Memory B cell (primary cell): ENCODE measurements at places on chromosomes 4 and X.

- DNase-seq = no peak
Measured at GRCh38 chr4:111991797-111992196, 153.5 kb upstream of the FAM241A start.

GRCh38 chr4:101222156-101222845, 125.0 kb downstream of the PPP3CA start:
- no peak for DNase-seq

DNA sequence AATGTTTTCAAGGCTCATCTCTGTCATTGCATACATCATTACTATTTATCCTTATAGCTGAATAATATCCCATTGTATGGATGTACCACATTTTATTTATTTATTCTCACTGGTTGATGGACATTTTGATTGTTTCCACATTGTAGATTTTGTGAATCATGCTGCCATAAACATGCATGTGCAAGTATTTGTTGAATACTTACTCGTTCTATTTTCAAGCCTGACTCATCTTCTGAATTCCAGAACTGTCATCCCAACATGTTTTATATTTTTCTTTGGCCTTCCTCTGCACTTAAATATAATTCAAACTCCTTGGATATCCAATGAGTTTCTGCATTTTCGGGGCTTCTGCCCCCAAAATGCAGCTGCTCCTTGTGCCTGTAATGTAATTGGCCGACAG, 77.6 kb downstream of the MXRA5 start:
- no peak for DNase-seq

DNA sequence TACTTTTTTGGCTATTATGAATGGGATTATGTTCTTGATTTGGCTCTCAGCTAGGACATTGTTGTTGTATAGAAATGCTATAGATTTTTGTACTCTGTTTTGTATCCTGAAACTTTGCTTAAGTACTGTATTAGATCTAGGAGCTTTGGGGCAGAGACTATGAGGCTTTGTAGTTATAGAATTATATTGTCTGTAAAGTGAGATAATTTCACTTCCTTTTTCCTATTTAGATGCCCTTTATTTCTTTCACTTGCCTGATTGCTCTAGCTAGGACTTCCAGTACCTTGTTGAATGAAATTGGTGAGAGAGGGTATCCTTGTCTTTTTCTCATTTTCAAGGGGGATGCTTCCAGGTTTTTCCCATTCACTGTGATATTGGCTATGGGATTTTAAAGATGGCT, 28.1 kb downstream of the ADAM29 start:
- DNase-seq = no peak

- DNase-seq = no peak
Measured at GRCh38 chrX:117996408-117996807, 120.2 kb downstream of the KLHL13 start.

DNA sequence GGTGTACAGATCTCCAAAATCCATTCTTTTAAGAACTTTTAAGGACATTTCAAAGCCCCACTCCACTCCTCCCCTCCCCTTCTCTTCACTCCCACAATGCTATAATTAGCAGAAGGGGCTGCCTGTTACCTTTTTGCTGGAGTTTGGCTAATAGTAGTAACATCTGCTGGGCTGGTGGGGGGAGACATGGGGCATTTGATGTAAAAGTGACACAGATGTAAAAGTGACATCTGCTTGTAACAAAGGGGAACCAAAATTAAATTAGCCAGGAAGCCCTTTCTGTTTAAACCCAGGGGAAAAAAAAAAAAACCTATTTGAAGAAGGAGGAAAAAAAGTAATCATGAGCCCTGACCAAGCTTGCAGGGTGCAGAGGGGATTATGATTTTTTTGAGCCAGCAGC, 5.4 kb upstream of the PHOX2B start:
- no peak for DNase-seq

- no peak for DNase-seq
Measured at GRCh38 chr4:22942920-22943559, 250.3 kb downstream of the GBA3 start.

- no peak for DNase-seq
Measured at GRCh38 chr4:127856196-127856812, 24.4 kb upstream of the PLK4 start.

- DNase-seq = no peak
Measured at GRCh38 chr4:77147079-77147782, 9.8 kb upstream of the CCNG2 start.

- no peak for DNase-seq
Measured at GRCh38 chrX:110965409-110966090, 130.4 kb upstream of the PAK3 start.

- DNase-seq = no peak
Measured at GRCh38 chr4:12221031-12221430, 792.3 kb upstream of the HS3ST1 start.

DNA sequence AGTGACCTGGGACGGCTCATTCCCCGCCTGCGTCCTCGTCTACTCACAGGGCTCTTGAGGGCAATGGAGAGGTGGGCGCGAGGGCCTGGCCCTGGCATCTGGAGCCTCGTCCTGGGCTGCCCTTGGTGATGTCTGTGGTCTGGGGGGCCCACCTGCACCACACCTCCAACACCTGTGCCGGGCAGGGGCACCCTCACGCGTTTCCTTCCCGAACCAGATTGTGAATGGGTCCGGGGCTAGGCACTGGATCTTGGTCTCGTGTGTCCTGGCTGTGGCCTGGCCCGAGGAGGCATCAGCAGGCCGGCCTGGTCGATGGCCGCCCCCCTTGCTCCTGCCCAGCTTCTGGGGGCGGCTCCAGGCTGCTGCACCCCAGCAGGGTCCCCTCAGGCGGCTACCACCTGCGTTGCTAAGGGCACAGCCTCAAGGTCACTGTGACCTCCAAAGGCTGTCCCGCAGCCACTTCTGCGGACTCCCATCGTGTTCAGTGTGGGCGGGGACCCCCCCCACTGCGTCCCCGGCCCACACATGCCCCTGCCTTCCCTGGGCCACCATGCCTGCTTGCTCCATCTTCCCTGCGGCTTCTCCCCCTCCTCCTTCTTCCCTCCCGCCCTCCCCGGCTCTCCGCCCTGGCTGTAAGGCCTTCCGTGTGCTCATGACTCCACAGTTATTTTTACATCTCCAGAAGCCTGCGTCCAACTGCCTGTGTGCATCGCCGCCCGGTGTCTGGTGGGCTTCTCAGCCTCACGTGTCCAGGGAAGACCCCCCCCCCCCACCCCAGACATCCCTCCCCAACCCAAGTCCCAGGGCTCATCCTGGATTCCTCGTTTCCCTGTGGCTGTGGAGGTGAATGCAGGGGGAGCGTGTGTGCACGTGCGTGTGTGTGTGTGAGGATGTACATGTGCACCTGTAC, 3.8 kb downstream of the DOK7 start:
- no peak for DNase-seq

- no peak for DNase-seq
Measured at GRCh38 chr4:87555773-87556619, 26.8 kb upstream of the SPARCL1 start.

GRCh38 chr4:38180456-38180855, 220.3 kb downstream of the PTTG2 start:
- no peak for DNase-seq

DNA sequence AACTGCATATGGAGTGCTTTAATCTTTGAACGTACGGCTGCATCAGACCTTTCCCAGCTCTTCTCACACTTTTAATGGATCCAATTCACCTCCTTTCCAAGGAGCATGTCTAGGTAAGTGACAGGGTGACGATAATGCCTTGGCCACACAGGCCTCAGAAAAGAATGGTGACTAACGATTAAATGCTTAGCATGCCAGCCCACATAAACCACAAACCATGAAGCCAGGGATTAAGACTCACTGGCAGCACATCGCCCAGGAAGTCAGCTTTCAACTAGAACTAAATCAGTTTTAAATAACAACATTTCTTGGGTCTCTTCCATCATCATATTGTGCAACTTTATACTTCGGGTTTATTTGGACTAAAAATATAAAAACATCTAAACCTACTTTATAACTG, 28.7 kb downstream of the INPP4B start:
- no peak for DNase-seq

DNA sequence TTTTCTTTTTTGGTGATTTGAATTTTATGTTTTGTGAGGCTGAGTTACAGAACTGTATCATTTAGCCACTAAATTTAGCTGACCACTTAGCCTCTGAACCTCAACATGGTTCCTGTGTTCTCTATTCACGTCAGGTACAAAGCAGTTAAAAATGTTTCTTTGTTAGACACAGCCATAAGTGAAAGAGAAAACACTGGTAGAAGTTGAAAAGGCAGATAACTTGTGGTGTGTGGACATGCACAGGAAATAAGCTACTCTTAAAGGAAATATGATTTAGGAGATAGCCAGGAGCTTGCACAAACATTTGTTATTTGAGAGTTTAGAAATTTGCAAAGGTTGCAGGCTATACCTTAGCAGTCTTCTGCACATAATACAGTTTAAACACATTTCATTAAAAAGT, 171.0 kb upstream of the RPS6KA3 start:
- DNase-seq = no peak

- DNase-seq = no peak
Measured at GRCh38 chr4:71066737-71067716, 73.6 kb downstream of the DCK start.

DNA sequence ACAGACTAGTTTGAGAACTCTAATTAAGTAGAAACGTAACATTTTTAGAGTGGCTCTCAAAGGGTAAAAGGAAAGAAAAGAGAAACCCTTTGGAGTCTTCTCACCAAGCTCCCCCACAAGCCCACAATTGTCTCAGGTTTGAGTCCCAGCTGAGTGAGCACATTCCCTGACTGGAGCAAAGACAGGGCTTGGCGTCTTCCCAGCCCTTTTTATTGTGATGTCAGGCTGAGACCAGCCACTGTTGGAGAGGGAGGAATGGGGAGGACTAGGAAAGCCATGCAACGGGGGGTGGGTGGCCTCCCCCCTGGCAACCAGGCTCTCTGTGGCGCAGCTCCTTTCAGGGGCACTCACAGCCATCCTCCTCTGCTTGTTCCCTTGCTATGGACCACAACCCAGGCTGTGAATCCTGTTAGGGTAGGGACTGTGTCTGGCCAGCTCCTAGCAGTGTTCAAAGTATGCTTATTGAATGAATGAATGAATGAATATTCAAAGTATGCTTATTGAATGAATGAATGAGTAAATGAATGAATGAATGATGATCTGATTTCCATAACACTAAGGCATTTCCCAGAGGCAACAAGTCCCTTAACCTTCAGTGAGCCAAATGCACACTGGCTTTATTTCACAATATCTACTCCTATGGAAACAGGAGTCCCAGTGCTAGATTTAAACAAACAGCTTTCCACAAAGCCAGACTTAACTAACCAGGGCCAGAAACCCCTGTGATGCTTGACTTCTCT, 413.3 kb downstream of the MID1IP1 start:
- no peak for DNase-seq

DNA sequence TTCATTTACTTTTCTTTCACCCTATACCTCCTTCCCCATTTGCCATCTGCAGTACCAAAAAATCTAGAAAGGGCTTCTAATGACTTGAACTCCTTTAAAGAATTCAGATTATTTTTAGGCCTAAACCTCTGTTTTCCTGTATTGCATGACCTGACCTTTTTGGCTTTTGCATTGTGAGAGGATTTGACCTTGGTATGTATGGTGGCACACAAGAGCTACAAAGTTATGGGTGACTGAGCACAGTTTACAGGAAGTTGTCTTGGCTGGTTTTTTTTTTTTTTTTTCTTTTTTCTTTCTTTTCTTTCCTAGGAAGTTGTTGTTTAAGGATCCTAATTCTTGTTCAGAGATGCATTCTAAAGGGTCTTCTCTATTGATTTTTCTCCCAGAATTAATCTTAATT, 32.0 kb upstream of the MTMR8 start:
- DNase-seq = no peak

GRCh38 chrX:86066998-86067397, 19.6 kb upstream of the CHM start:
- DNase-seq = no peak

- no peak for DNase-seq
Measured at GRCh38 chr4:121668368-121669162, 28.2 kb downstream of the ANXA5 start.

- DNase-seq = no peak
Measured at GRCh38 chr4:37139987-37140386, 104.6 kb upstream of the NWD2 start.

GRCh38 chr4:158850371-158850770, 81.5 kb downstream of the FNIP2 start:
- DNase-seq = no peak

DNA sequence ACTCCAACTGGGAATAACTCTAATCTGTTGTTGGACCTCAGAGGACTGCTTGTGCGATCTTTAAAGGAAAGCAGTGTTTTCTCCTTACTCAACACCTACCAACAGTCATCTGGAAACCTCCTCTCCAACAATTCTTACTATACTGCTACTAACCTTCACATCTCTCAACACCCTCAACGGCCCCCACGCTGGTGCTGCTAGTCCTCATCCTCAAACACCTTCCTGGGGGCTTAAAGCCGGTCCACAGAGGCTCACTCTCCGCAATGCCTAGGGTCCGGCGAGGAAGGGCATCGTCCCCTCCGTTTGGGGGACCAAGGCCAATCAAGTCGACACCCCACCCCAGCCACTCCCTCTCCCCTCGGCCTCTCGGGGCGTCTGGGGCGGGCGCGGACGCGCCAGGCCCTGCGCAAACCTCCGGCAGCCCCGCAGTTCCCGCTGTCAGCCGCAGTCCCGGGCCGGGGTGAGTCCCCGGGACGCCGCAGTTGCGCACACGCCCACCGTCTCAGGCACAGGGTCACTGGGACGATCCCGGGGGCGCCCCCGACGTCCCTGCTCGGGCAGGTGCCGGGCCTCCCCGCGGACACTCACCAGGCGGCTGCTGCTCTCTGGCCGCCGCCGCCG, 418 bp downstream of the TAB3 start:
- DNase-seq = peak; percentile 25

DNA sequence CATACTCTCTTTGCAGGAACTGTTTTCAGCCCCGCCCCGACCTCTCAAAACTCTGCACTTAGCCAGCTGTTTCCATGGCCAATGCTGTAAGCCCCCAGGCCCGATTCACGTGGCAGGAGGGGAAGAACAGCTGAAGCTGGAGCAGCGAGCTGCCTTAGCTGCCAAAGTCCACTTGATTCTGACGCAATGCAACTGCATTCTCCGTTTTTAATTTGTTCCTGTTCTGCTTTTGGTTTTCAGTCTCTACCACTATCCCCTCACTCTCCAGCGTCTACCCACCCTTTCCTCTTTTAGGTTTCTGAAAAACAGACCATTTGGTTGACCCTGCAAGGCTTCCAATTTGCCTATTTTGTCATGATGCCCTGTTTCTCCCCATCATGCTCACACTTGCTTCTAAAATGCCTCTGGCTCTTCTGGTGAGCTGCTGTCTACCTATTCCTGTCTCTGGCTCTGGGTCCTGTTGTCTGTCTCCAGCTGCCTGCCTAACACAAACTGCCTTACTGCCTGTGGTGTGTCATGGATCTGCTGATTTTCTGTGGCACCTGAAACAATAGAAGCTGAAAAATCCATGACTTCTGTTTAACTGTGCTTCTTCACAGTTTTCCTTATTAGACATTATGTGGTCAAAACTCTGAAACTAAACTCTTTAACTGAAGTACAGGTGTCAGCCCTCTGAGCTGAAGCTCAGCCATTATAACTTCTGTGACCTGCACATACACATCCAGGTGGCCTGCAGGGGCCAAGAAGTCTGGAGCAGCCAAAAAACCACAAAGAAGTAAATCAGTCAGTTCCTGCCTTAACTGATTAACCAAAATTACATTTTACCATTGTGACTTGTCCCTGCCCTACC, 160.5 kb upstream of the AGTR2 start:
- no peak for DNase-seq

GRCh38 chr4:79540143-79540542, 132.1 kb upstream of the GK2 start:
- DNase-seq = no peak
